Activated CD8-positive, alpha-beta memory T cell treated with anti-CD3 and anti-CD28 coated beads, Interleukin-2, amount 50 U/mL, for 48 hours (primary cell): ENCODE measurements at places on chromosomes 1 and 21.

DNA sequence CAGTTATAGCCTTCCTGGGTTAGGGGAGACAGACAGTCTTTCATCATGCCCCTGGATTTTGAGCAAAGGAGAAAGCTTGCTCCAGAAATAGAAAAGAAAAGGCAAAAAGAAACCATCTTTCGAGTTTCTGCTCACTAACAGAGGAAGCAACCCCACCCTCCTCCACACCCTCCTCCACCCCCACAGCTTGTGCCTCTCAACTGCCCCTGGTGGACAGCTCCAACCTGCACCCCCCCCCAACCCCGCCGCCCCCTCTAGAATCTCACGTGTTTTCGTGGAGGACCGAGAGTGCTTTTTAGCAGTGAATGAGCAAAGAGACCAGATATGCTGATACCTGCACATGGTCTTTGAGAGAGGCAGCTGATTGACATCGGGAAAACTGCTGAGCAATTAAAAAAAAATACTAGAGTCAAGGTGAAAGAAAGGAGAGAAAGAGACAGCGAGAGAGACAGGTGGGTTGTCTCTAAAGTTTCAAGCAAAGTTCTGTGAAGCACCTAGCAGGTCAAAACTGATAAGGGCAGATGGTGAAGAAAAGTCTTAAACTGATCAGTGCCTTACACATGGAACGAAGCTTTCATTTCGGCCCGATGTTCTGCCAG, 358.3 kb downstream of the KIF26B start:
- no peak for DNase-seq

DNA sequence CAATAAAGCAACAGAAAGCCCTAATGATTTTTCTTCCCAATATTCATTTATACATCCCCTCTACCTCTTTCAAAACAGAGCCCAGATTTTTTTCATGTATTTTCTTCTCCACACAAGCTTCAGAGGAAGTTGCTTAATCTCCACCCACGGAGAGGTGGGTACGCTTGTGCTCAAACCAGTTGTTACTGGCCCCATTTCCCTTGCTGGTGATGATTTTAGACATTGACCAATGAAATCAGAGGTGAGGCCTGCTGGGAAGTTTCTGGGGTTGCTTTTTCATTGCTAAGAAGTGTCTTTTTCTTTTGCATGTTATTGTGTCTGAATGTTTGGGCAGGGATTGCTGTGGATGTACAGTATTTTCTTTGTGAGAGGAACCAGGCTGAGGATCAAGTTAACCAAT, 448.1 kb upstream of the B3GALT2 start:
- no peak for DNase-seq

DNA sequence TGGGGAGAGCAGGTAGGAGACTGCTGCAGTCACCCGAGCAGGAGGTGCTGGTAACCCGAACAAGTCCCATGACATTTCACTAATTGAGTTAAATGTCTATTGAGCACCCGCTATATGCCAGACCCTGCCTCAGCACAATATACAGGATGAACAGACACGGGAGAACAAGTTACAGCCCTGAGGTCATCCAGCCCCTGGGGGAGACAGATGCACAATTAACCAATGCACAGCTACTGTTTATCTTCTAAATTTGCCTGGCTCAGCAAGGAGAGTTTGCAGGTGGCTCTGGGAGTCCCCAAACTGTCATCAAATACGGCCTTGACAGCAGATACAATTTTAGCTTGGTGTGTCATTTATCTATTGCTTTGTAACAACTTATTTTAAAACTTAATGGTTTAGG, 18.1 kb downstream of the CITED4 start:
- no peak for DNase-seq

- DNase-seq: peak; percentile 72
These were observed 13.0 kb downstream of the IFI6 start for GRCh38 chr1:27658951-27659496.

- DNase-seq: no peak
These were observed 25.6 kb downstream of the MATN1 start for GRCh38 chr1:30697571-30698376.

DNA sequence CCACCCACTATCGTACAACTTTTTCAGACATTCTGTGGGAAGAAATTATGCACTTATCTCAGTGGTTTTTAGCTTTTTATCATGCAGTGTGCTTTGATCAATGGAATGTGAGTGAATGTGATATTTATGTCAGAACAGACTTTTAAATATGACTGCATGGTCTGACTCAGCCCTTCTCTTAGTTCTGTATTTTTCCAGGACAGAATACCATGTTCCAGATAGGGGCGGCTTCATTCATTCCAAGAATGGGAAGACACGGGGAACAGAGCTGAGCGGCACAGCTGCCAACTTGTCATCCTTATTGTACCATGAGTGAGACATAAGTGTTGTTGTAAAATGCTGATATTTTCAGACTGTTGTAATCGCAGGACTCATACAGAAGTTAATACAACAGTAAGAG, 214.6 kb upstream of the NCAM2 start:
- no peak for DNase-seq

GRCh38 chr1:34871443-34872132, 12.0 kb upstream of the SMIM12 start:
- DNase-seq: no peak

GRCh38 chr1:77688939-77689338, 6.5 kb upstream of the ZZZ3 start:
- no peak for DNase-seq

DNA sequence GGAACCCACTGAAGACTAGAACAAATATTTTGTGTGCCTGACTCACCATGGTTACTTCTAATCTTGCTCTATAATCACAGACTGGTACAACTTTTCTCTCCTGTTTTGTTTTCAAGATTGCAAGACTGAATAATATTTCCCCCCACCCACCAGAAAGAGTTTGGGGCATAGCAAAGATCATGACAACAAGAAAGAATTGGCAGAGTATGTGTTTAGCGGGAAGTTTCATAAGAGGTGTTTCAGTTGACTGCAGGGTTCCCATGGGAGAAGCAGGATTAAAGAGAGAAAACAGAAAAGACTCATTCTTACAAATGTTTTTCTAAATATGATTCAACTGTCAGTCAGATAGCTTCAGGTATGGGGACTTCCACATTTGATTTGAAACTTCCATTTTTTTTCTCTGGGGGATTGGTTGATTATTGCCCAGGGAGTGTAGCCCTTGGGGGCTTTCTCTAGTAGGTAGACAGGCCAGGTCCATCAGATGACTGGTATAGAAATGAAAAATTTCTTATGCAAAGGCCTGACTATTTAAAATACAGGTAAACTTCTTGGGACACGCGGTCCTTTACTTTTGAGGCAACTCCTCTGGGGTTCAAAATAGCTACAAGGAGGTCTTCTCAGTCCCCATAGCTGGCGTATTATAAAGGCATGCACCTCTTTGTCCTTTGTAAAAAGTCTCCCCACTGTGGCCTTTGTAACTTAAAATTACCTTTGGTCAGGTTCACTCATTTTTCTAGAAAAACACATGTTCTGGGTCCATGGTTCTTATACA, 13.9 kb downstream of the OR14I1 start:
- DNase-seq: no peak

DNA sequence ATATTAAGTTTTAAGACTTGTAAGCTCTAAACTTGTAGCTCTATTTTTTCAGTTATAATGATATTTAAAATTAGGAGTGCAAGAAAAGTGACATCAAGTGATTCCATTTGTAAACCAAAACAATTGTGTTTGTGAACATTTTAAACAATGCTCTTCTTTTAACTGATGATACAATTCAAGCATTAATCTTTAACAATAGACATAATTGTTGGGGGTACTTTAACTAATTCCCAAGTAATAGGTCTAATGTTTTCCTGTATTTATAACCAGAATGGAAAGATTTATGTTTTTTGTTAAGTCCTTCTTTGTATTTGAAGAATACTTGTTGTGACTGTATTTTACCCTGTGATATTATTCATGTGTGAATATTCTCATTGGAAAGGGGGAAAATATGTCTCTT, 6.8 kb downstream of the ATG4C start:
- no peak for DNase-seq

GRCh38 chr21:28018741-28019669, 973.7 kb downstream of the LTN1 start:
- no peak for DNase-seq

DNA sequence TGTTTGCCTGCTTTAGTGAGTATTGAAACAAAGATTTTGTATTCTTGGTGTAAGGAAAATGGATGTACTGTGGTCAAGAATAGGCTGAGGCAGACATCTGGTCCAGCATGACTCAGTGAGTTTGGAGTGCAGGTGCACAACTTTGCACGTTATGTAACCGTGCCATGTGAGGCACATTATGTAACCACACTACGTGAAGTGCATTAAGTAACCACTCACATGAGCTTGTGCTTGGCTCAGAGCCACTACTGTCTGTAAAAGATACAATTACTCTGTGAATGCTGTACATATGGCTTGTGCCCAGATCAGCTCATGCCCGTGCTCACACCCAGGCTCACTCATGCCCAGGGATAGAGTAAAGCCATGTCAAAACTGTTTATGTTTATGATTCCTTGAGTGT, 216.8 kb downstream of the CTH start:
- no peak for DNase-seq

DNA sequence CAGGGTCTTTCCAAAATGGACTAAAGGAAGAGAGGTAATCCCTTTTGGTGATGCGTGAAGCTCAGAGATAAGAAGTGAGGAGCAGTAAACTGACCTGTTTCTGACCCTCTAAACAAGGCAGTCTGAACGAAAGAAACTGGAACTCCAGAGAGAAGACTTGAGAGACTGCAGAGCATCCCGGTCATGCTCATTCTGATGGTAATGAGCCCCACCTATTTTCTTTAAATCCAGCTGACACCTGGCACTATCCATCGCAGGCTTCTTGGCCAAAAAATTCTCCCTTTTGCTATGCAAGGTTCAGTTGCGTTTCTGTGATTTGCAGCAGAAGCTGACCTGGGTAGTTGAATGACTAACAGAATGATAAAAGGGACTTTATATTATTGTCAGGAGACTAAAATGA, 105.9 kb upstream of the KCNK2 start:
- DNase-seq: no peak

DNA sequence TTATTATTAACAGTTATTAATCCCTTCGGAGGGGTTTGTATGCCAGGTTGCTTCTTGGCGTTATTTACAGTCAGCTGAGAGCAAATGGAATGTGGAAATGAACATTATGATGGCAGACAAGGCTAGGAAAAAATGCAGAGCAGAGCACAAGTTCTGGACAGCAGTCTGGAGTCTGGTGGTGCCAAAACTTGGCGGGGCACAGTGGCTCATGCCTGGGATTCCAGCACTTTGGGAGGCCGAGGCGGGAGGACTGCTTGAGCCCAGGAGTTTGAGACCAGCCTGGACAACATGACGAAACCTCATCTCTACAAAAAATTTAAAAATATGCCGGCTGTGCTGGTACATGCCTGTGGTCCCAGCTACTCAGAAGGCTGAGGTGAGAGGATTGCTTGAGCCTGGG, 67.6 kb downstream of the CDC7 start:
- no peak for DNase-seq

- DNase-seq: no peak
These were observed 253.1 kb upstream of the IRF2BP2 start for GRCh38 chr1:234862944-234863515.

DNA sequence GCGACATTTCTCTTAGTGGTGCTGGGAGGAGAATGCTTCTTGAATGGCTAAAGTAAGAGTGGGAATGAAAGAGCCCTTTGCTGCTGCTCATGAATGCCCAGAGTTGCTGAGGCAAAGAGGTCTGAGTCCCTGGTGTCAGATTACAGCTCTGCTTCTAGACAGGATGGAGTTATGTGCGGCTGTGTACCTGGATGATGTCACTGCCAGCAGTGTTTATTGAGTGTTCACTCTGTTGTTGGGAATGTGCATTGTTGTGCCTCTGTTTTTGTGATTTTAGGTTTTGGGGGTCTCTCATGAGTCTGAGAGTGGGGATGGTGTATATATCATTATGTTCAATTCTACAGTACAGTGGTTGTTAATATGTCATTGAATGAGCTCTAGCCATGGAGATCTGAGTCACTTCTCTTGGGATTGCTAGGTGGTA, 2.7 kb downstream of the CDC14A start:
- no peak for DNase-seq

- DNase-seq: no peak
These were observed 359.1 kb downstream of the S1PR1 start for GRCh38 chr1:101595881-101596374.

DNA sequence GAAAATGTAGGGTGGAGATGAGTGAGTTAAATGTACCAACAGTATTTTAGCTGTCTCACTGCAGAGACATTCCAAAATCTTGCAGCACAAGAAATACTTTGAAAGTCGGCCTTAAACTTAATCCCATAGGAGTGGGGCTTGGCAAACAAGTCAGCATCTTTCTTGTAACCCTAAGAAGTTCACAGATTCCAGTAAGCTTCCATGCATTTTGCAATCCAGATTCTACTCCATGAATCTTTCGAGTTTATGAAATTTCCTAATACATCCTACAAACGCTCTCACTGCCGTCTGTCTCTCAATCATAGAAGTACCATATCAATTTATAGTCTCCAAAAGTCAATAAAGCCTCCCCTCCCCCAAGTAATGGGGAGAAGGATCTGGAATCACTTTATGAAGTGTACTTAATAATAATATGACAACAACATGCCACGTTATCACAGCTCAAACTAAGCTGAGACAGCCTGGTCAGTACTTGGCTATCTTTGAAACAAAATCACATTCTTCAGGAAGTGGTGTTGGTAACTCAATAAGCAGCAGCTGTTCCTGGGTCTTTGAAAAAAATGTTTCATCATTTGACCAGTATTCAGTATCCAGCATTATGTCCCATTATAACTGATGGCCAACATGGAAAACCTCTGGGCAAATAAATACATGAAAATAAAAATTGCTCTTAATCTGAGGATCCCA, 317.4 kb upstream of the RUNX1 start:
- no peak for DNase-seq

DNA sequence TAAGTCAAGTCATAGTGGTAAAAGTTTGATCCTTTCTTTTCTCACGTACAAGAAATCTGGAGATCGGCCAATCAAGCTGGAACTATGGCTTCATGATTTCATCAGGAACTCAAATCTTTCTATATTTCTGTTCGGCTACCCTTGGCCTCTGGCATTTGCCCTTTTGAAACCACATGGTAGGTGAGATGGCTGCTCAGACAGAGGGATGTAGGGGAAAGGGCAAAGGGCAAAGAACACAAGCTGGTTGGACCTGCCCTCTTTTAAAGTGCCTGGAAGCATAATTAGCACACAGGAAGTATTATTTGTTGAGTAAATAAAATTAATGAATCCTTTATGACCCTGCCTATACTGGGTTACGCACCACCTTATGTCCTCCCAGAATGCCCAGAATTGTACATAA, 11.5 kb upstream of the RGS1 start:
- no peak for DNase-seq

- DNase-seq: no peak
These were observed 16.8 kb downstream of the ZBTB18 start for GRCh38 chr1:244067893-244068292.
